ENCODE measurements at places on chromosomes 12 and 14. TPM values are rescaled to one million over a fixed set of nuclear protein-coding genes. Genes with fewer than 3 reads are reported as not detected.

RDH16 gene
- polyA plus RNA-seq = 0.40 TPM

AMDHD1 gene
- 0.18 TPM for polyA plus RNA-seq

STON2 gene
- 16.6 TPM for polyA plus RNA-seq

AHSA1 gene
- polyA plus RNA-seq = 111 TPM

EPYC gene
- not detected for polyA plus RNA-seq

CLEC14A gene
- polyA plus RNA-seq = 23.9 TPM

ASB8 gene
- 59.7 TPM for polyA plus RNA-seq

FSCB gene
- not detected for polyA plus RNA-seq

CCDC197 gene
- 0.13 TPM for polyA plus RNA-seq

JAG2 gene
- 40.4 TPM for polyA plus RNA-seq

PPP1R3E gene
- polyA plus RNA-seq = 18.5 TPM

IKZF4 gene
- polyA plus RNA-seq = 9.4 TPM

EML5 gene
- 1.6 TPM for polyA plus RNA-seq

GLT8D2 gene
- 51.9 TPM for polyA plus RNA-seq

POMT2 gene
- 24.4 TPM for polyA plus RNA-seq

IL26 gene
- not detected for polyA plus RNA-seq

CLEC6A gene
- not detected for polyA plus RNA-seq

TDRD9 gene
- 0.62 TPM for polyA plus RNA-seq

SPX gene
- 29.0 TPM for polyA plus RNA-seq

BIN2 gene
- 2.2 TPM for polyA plus RNA-seq

CCND2 gene
- polyA plus RNA-seq = 80.7 TPM

DNAJC22 gene
- 0.09 TPM for polyA plus RNA-seq

TSPAN11 gene
- polyA plus RNA-seq = 6.1 TPM

GPRC5A gene
- polyA plus RNA-seq = 1.9 TPM

SERPINA10 gene
- 0.03 TPM for polyA plus RNA-seq

SLC24A4 gene
- 2.1 TPM for polyA plus RNA-seq

GSG1 gene
- 6.4 TPM for polyA plus RNA-seq

FBXW8 gene
- polyA plus RNA-seq = 13.3 TPM

BMP4 gene
- 14.9 TPM for polyA plus RNA-seq

KRT71 gene
- not detected for polyA plus RNA-seq

FAM222A gene
- 9.8 TPM for polyA plus RNA-seq

DPY19L2 gene
- polyA plus RNA-seq = 10.4 TPM

SYNDIG1L gene
- polyA plus RNA-seq = 0.05 TPM

GNS gene
- 55.7 TPM for polyA plus RNA-seq

CKB gene
- 294 TPM for polyA plus RNA-seq

SLC2A3 gene
- 15.2 TPM for polyA plus RNA-seq

Data from forelimb muscle (tissue), 1 donor.